ENCODE measurements at places on chromosomes 4 and X.

DNA sequence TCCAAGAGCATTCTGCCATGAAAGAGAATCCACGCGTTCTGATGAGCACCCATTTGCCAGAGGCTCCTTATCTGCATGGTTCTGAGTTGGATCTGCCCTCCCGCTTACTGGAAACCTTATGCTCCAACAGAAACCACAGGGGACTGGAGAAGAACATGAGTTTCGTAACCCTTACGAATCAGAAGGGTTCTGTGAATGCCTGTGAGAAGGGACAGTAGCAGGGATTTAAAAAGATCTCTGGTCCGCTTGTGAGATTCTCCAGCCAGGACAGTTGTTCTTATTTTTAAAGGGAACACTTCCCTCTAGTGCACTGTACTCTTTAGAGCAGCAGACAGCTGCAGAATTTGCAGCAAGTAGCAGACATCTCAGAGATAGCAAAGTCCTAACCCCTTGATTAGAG lies 22.5 kb upstream of the CENPU start:
- no peak for DNase-seq

DNA sequence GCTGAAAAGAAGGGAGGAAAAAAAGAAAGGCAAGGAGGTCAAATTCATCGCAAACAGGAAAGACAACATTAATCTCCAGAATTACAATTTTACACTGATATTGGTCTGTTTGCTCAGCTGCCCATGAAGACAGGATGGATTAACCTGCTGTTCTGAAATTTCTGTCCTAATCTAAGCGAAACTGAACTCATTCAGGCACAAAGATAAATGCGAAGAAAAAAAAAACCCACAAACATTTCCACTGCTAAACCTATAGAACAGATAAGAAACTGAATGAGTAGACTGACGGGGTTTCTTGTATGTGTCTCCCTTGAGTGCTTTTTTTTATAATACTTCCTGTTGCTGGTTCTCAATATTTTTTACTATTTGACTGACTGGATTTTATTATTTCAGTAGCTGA lies 251.8 kb upstream of the FTHL17 start:
- DNase-seq, result no peak

- no peak for DNase-seq
These were observed 19.9 kb downstream of the DCHS2 start for GRCh38 chr4:154471526-154472331.

DNA sequence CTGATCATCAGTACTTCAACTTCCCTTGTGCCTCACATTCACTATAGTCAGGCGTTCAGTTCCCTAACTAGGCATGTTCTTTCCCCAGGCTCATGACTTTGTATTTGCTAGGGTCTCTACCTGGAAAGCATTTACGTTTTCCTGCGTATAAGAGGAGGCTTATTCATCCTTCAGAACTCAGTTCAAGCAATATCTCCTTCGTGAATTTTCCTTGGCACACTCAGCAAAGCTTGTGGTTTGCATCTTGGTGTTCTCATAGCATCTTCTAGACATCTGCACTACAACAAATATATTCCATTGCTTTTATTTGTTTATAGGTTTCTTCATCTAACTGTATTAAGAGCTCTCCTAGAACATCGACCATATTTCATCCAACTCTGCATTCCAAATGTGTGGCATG lies 2.6 kb downstream of the CXCL6 start:
- DNase-seq, result no peak

- no peak for DNase-seq
These were observed 4.6 kb upstream of the CNKSR2 start for GRCh38 chrX:21369613-21370012.

- DNase-seq, result no peak
These were observed 83.3 kb downstream of the RLIM start for GRCh38 chrX:74531081-74531480.

- DNase-seq, result no peak
These were observed 18.6 kb downstream of the SHOX start for GRCh38 chrX:649166-649565.

DNA sequence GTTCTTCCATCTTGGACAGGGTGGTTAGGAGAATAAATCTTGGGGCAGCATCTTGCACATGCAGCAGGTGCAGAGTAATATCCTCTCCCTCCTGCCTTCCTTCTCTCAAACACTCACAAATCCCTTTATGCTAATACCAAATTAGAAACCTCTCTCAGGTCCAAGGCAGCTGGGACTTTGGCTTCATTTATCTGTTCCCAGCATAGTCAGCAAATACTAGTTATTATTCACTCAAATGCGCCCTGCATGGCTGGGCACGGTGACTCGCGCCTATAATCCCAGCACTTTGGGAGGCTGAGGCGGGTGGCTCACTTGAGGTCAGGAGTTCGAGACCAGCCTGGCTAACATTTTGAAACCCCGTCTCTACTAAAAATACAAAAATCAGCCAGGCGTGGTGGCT lies 156.0 kb upstream of the GALNT7 start:
- no peak for DNase-seq

DNA sequence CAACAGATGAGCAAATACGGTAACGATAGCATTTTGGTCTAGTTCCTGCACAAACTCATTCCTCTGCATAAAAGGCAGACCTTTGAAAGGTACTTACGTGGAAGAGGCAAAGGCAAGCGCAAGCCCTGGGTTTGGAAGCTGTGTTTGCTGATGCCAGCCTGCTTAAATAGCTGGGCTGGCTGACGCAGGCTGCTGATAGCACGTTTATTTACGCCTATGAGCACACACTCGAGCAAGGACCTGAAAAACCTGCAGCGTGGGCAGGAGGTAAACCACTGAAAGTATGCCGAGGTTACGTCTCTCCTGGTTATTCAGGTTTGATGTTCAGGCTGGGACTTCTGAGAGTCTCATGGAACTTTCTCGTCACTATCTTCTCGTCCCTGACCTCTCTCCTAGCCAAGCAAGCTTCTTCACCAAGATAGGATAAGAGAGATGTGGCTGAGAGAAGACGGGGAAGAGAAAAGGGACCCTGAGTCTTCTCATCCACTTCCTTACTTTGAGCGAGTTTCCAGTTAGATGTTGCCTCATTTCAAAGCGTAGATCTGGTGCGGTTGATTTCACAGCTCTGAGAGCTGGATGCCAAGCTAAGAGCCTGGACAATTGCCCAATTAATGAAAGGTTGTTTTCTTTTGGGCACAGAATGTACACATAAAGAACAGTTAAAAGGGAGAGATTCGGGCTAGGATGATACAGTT lies at the start of gene HOPX:
Gene HOPX (minus strand): TSS at position 139 of the 695 bp plus-strand sequence. CDS start 23,480 bp downstream, outside the sequence.
- DNase-seq, result no peak

DNA sequence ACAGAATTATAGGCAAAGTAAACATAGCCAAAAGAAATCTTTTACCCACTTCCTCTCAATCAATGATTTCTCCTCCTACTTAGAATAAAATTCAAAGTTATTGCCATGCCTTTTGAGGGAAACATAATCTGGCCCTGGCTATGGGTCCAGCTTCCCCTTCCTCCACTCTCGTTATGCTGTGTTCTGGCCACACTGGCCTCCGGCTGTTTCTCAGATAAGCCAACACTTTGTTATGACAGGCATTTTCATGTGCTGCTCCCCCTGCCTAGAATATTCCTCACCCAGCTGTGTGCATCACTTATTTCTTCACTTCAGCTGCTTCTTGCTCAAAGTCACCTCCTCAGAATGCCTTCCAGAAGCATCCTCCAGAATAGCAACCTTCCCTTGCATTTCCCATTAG lies 386.6 kb upstream of the AADAT start:
- DNase-seq, result no peak

- no peak for DNase-seq
These were observed 20.9 kb downstream of the ITIH6 start for GRCh38 chrX:54776987-54777672.

GRCh38 chr4:104022831-104023230 lies 303.0 kb upstream of the TACR3 start:
- DNase-seq, result no peak

GRCh38 chrX:119695535-119696050 lies 2.6 kb upstream of the SEPTIN6 start:
- no peak for DNase-seq

GRCh38 chr4:86595426-86595805 lies 1.3 kb downstream of the PTPN13 start:
- no peak for DNase-seq

DNA sequence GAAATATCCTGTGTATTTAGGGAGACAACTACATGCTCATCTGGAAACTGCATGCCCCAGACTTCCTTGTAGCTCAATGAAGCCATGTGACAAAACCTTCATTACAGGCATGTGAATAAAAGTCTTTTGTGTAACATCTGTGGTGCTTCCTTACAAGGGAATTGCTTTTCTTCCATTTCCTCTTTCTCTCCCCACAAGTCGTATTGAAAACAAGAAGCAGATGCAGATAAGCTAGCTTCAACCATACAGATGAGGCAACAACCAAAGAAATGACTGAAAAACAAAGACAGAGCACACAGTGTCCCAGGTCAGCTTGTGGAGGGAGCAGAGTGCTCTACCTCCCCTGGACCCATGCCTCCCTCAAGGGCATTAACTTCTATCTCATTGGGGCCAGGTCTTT lies 115.8 kb upstream of the INPP4B start:
- no peak for DNase-seq

DNA sequence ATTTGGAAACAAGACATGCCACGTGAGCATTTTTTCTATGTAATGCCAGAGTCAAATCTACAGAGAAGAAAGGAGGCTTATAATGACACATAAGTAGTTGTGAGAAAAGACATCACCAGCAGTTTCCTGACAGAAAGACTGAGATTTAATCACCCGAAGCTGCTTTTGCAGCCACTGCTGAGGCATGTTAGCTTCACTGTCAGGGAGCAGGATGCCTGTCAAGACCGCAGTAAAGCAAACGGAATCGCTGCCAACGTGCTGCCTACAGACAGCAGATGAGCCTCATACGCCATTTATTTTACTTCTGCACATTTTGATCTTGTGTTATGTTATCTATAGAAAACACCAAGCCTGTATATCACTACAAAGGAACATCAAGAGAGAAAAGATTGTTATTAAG lies 68.7 kb upstream of the NDST3 start:
- no peak for DNase-seq

- DNase-seq, result no peak
These were observed 6.0 kb upstream of the PDLIM3 start for GRCh38 chr4:185541251-185541727.

- no peak for DNase-seq
These were observed 408.9 kb upstream of the CTSO start for GRCh38 chr4:156362581-156362980.

GRCh38 chr4:112099701-112100297 lies 45.5 kb upstream of the FAM241A start:
- DNase-seq, result no peak

GRCh38 chrX:107549504-107549903 lies 78.8 kb upstream of the PRPS1 start:
- no peak for DNase-seq

DNA sequence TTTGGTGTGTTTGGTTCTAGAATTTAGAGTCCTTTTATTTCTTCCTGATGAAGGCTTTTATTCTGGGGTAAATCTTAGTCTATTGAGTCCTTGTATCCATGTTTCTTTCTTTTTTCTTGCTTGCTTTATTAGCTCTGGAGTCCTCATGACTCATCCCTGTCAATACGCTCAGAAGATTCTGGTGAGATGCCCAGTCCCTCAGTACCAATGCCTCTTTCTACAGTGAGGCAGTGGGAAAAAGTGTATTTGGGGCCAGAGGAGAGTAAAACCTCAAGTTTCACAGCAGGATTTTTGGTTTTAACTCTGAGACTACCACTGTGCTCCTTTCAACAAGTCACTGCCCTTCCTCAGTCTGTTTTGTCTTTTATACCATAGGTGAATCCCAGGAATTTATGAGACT lies 368.0 kb downstream of the GBA3 start:
- DNase-seq, result no peak

- DNase-seq, result no peak
These were observed 1.1 kb downstream of the ALB start for GRCh38 chr4:73405138-73405537.

DNA sequence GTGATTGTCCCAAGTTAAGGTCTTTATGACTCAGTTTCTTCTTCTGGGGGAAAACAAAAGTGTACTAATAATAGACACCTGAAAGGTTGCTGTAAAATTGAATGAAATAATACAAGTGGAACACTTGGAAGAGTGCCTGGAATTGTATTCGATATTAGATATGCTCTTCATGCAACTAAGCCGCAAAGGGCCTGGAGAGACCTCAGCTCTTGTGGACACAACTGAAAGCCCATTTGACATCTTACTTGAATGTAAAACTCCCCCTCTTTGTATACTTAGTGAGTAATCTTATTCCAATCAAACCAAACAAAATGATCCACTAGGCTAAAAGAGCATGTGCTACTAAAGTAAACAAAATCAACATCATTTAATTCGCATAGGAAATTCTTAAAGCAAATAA lies 511 bp upstream of the MAP9 start:
- no peak for DNase-seq

- no peak for DNase-seq
These were observed 85.9 kb downstream of the ARSJ start for GRCh38 chr4:113893546-113893945.

DNA sequence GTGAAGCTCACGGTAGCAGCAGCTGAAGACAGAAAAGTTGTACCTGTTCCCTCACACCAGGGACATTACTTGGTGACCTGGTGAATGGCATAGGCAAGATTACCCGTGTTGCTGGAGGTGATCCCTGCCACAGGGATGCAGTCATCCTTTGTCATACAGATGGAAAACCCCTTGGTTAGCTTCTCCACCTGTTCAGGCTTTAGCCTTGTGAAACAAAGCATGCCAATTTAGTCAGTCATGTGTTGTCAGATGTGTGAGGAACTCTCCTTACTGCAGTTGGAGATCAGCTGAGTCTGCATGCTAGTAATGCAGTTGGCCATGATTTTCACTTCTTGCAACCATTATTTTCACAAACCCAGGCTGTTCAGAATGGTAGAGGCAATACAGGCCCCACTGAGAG lies 41.0 kb downstream of the AMELX start:
- no peak for DNase-seq

All from cortex of kidney (tissue), 1 donor.